ENCODE measurements at places on chromosomes 7 and 10.

DNA sequence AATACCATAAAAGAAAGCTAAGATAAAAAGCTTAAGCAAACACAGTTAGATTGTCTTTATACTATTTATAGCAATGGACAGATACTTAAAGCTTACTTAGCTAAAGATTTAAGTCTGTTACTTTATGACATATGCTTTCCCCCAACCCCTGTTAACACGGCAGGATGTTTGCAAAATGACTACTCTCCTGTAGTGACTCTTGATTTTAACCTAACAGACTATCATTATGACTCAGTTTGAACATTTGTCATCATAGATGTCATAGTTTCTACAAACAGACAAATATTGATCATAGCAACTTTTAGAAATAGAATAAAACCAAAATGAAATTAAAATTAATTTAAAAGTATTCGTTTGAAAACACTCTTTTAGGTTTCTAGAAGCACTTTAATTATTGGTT is 7.8 kb upstream of the COMMD3 start:
- no peak for DNase-seq

DNA sequence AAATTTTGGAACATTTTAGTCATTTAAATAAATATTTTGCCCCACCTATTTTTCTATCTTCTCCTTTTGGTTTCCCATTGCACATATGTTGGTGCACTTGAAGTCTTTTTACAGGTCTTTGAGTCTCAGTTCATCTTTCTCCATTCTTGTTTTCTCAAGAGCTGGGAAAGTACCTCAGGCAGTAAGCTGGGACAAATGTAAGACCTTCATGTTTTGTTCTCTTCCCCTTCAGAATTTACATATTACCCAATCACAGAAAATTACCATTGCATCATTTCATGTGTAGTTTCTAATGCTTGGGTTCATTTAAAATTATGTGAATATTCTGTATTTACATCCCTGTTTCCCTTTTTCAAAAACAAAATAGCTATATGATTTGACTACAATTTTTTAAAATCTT is 1150.0 kb upstream of the POT1 start:
- no peak for DNase-seq

DNA sequence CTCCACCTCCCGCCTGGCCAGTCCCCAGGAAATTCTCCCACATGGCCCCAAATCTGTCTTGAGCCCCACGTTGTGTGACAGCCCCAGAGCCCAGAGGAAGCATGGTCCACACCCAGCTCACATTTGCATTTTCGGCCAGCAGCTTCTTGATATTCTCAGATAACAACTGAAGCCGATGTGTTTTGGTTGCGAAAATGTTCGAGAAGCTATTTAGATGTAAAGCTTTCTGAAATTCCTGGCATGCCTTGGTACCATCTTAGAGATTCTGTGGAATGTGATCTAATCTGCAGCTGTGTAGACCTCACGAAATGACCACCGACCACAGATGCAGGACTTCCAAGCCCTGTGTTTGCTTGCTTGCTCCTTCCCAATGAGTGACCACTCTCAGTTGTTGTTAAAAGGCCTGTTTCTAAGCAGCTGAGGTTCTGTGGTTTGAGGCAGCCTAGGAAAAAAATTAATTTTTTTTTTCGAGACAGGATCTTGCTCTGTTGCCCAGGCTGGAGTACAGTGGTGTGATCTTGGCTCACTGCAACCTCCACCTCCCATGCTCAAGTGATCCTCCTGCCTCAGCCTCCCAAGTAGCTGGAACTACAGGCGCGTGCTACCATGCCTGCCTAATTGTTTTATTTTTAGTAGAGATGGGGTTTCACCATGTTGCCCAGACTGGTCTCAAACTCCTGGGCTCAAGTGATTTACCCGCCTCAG is 8.8 kb downstream of the SLC4A2 start:
- peak; percentile 89 for DNase-seq

GRCh38 chr10:121296881-121297585 is 301.2 kb downstream of the FGFR2 start:
- DNase-seq, result no peak

- DNase-seq, result no peak
These were observed 87.2 kb downstream of the DNAJB6 start for GRCh38 chr7:157423886-157424565.

DNA sequence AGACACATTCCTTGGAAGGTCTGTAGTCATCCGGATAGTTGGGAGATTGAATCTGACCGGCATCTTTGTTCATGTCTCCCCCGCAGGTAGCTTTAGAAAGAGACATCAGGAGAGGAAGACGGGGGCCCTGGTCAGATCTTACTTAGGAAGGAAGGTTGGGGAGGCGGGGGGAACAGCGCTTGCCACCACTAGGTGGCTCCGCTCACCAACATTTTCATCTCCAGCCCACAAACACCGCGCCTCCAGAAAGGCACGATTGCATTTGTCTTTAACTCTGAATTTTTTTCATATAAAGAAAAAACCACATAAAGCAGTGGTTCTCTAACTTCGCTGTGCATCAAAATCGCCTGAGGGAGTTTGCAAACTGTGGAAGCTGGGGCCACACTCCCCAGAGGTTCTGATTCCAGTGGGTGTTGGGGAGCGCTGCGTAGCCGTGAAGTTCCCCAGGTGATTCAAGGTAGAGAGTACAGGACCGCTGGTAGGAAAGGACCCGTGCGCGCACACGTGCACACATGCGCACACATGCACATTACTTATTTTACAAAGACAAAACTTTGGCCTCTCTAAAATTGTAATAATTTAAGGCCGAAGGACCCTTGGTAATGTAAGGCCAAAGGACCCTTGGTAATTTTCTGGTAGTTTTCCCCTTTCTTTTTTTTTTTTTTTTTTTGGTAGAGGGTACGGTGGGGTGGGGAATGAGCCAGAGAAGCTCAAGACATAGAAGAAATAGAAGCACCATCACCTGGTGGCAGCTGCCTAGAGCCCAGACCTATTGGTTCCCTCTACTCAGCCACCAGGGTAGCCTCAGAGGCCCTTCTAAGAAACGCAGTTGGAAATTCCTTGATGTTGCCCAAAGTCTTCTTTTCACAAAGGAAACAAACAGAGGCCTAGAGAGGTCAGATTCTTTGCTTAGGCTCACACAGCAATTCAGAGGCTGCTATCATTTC is 37.4 kb upstream of the OPALIN start:
- DNase-seq, result peak; percentile 89

GRCh38 chr7:55099821-55100543 is 81.2 kb downstream of the EGFR start:
- DNase-seq, result peak; percentile 34

DNA sequence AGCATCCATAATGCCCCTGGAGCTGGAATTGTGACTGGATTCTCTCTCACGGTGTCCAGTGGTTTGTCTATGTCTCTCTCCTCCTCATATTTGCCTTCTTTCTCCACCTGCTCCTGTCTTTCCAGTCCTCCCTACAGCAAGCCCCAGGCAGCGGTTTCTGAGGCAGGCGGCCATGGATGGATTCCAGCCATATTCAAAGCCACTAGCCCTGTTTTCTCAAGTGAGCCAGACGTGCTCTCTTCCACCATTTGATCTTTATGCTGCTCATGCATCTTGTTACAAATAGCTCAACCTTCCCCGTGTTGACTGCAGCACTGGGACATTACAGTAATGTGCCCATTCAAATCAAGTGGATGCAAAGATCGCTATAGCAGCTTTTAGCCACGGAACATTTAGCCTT is 387.2 kb upstream of the PODXL start:
- DNase-seq, result no peak

DNA sequence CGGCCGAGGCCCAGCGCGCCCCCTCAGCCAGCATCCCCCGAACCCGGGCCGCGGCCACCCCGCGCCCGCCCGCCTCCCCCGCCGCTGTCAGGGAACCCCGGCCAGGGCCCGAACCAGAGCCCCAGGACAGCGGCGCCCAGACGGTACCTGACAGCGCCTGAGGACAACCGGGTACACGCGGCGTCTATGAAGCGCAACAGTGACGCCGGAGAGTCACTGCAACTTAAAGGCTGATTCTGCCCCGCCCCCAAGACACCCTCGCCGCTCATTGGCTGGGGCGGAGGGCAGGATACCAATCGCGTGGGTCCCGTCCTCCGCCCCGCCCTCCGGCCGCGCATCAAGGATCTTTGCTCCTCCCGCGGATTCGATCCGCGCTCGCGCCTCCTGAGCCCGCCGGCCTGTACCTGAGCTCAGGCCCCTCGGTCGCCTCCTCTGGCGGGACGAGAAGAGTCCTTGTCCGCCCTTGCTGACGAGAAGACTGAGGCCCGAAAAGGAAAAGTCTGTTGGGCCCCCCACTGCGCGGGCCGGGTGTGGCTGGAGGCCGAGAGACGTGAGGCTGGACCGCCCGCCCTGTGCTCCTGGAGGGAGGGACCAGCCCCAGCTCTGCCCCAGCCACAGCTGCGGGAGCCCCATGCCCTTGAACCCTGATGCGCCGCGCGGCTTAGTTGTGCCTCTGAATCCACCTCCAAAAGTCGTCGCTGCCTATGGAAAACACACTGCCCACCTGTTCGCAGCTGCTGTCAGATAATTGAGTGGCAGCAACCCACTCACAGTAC is at the start of gene OAT:
OAT (minus strand) TSS at position 198 of the 776 bp plus-strand sequence. CDS start 6,752 bp downstream, outside the sequence.
- peak; percentile 96 for DNase-seq

- peak; percentile 24 for DNase-seq
These were observed 1.9 kb downstream of the EXOC6 start for GRCh38 chr10:92850185-92850584.

DNA sequence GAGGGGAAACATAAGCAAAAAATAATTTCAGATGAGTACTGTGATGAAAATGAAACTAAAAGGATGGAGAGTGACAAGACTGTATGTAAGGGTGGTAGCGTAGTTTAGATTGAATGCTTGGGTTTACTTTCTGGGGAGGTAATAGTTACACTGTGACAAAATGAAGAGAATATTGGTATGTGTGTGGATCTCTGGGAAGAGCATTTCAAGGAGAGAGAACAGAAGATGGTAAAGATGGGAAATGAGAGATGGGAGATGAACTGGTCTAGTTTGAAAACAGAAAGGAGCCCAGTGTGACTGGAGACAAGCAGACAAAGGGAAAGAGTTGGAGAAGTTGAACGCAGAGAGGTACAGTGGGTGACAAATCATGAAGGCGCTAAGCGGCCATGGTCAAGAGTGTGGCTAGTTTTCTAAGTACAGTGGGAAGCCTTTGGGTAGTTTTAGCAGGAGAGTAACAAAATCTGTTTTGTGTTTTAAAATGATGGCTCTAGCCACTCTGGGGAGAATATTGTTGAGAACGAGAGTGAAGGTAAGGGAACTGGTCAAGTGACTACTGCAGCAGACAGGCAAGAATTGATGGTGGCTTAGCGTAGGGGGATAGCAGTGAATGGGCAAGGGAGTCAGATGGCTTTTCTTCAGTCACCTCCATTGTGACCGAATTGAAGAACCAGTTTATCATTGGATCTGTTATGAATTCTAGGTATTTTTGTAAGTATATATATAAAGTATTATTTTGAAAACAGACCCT is 22.6 kb downstream of the PALS2 start:
- peak; percentile 11 for DNase-seq

DNA sequence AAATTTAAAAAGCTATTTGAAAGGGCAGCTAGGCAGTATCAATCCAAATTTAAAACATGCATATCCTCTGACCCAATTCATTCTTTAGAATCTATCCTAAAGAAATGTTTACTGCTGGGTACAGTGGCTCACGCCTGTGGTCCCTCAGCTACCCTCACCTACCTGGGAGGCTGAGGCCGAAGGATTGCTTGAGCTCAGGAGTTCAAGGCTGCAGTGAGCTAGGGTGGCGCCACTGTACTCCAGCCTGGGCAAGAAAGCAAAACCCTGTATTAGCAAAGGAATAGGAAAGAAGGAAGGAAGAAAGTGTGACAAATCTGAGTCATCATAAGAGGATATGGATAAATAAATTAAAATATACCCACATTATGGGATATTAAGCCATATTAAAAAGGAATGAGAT is 36.3 kb downstream of the C7orf33 start:
- DNase-seq, result no peak

DNA sequence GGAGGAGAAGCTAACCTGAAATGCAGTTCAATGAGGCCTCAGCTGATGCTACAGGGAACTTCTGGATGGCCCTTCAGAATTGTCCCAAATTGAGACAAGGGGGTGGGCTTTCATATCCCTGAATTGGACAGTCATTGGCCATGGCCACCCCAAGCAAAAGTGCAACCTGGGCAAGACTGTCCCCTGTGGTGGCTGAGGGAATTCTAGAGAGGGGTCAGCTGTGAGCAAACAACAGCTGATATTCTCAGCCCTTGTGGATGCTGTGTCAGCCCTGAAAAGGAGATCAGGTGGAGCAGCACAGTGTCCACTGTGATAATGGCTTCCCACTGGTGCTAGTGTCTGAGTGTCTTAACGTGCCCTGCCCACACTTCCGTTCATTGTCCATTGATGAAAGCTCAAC is 76.6 kb downstream of the SLC16A9 start:
- DNase-seq, result no peak

- no peak for DNase-seq
These were observed 1.8 kb downstream of the SNX8 start for GRCh38 chr7:2312267-2312929.

DNA sequence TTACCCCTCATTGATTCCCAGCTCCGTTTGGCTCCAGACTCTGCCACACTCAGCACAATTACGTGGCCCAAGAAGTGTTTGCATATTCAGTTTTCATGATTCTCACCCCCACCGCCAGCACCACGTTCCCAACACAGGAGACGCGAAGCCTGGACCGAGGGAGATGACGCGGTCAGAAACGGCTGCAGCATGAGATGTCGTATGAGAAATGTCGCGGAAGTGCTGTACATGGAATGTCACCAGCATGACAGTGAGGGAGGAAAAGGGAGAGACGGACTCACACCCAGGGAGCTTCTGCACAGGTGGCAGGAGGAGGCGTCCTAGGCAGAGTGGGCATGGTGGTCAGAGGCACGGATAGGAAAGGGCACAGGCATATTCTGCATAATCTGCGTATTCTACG is 188.3 kb downstream of the WDR37 start:
- no peak for DNase-seq

Measured in choroid plexus epithelial cell (primary cell).